Stimulated activated CD8-positive, alpha-beta memory T cell treated with anti-CD3 and anti-CD28 coated beads, Interleukin-2, amount 100 ng/mL, for 1 hour (primary cell): ENCODE measurements at places on chromosomes 13 and 19.

- DNase-seq, result no peak
Observed at GRCh38 chr13:103195762-103196161, 129.5 kb upstream of the SLC10A2 start.

- no peak for DNase-seq
Observed at GRCh38 chr19:14361824-14362223, 19.4 kb upstream of the ADGRE5 start.

DNA sequence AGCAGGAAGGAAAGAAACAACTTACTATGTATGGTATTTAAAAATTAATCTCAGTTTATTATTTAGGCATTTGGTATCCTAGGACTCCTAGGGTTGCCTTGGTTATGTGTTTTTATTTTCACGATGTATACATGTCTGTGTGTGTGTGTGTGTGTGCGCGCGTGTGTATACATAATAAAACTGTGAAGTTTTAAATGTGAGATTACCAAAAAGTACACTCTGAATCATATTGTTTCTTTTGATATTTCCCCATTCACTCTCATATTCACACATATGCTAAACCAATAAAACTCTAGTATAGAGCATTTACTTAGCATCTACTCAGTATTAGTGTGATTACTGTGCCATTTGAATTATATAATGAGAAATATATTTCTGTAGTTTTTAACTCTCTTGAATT lies 30.8 kb upstream of the NDFIP2 start:
- DNase-seq, result no peak

- DNase-seq, result no peak
Observed at GRCh38 chr13:30796132-30796572, 60.8 kb downstream of the ALOX5AP start.

- DNase-seq, result no peak
Observed at GRCh38 chr13:23899555-23899954, 2.3 kb upstream of the C1QTNF9B start.

GRCh38 chr19:49497789-49498103 lies 1.5 kb downstream of the RPS11 start:
- no peak for DNase-seq

DNA sequence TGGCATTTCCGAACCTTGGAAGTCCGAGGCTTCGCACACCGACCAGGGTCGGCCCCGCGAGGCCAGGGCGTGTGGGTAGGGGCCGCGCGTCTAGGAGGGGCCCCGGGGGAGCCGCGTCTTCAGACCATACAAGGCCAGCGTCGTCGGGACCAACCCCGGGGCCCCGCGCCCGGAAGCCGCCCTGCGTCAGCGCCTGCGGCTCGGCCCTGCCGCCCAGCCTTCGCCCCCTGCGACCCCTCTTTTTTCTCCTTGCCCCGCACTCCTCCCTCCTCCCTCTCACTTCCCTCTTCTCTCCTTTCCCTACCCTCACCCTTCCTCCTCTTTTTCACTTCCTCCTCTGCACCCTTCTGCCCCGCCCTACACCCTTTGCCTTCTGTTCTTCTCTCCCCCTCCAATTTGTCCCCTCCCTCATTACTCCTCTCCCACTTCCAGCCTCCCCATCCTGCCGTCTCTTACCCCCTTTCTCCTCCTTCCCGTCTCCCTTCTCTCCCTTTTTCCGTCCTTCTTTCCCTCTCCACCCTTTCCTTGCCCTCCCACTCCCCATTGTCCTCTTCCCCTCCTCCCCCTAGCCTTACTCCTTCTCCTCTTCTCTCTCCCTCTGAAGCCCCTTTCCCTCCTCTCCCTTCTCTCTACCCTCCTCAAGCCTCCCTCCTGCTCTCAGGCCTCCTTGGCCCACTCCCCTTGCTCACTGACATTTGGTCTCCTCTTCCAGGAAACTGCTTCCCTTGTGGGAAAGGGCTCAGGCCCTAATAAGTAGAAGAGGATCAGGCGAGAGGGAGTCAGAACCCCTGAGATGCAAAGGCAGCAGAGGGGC lies 2.2 kb upstream of the PLEKHG2 start:
- DNase-seq, result peak; percentile 51

GRCh38 chr13:19597523-19597922 lies 35.9 kb upstream of the MPHOSPH8 start:
- no peak for DNase-seq

DNA sequence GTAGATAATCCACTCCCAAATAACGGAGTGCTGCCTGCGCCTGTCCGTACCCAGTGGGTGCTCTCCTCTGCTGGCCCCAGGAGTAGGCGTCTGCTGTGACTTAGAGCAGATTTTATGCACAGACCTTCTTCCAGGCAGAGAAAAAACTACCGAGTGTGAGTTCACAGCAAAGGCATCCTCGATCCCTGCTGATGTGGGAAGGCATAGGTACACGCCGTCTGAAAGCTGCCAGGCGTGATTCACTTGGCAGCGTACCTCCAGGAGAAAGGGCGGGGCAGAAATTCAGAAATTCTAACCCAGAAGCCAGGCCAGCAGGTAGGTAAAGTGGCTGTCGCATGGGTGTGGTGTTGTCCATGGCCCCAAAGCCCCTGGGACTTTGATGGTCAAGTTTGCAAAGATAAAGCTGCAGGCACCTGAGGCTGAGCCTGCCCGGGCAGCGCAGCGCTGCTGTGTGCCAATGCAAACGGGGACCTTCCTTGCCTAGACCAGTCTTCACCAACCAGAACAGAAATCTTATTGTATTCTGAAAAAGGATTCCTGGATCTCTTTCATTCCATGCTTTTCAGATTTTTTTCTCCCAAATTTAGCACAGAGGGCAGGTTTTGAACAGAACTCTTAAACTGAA lies 36.3 kb downstream of the COL4A2 start:
- DNase-seq, result no peak

- no peak for DNase-seq
Observed at GRCh38 chr19:53156850-53157249, 2.0 kb downstream of the ZNF347 start.
